ENCODE measurements at places on chromosomes 12 and 14.

GRCh38 chr14:29039171-29039570 lies 272.6 kb downstream of the FOXG1 start:
- no peak for DNase-seq

- DNase-seq, result no peak
Observed at GRCh38 chr14:104885031-104885972, 20.2 kb downstream of the CEP170B start.

DNA sequence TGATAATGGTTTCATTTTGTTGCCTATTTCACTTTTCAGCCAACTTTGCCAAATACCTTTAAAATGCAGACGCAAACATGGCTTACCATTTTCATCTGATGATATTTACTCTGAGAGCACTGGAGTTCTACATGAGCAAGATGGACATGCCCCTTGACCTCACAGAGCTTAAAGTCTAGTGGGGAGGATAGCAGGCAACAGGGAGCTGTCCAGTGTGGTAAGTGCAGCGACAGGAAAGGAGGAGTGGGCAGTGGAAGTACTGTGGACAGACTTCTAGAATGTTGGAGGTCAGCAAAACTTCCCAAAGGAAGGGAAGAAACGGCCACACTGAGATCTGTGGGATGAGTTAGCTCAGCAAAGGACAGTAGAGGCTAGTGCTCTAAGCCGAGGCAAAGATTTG lies 25.3 kb downstream of the LRIG3 start:
- DNase-seq, result no peak

GRCh38 chr12:68259318-68259940 lies 6.0 kb upstream of the IL22 start:
- no peak for DNase-seq

- no peak for DNase-seq
Observed at GRCh38 chr14:91330096-91330696, 85.7 kb upstream of the GPR68 start.

DNA sequence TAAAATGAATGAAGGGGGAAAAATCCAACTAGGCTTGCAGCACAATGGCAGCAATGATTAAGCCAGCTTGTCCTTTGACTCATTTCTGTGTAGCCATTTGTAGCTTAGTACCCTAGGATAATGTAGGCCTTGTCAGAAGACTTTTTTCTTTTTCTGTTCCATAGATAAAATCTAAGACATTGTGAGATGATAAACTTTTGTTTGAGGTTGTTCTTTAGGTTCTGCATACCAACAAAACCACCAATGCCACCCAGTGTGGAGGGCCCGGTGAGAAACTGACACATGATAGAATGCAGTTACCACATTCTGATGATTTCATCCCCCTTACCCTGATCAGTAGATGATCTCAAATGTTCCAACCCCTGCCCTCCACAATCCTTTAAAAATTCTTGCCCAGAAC lies 6.6 kb upstream of the KLRD1 start:
- no peak for DNase-seq

DNA sequence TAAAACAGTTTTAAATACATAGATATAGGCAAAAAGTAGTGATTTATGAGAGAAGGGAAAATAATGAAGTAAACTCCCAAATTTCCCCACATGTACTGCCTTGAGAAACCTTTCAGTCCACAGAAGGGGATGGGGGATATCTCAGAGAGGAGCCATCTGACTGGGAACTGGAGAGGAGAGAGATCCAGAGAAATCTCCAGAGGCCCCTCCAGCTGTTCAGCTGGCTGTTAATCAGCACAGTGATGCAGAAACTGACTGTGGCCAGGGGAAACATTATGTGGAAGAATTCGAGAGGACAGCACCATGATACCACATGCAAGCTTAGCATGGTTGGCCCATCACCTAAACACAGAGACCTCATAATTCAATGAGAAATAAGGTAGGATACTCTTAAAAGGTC lies 1165.9 kb upstream of the TMEM132C start:
- DNase-seq, result no peak

DNA sequence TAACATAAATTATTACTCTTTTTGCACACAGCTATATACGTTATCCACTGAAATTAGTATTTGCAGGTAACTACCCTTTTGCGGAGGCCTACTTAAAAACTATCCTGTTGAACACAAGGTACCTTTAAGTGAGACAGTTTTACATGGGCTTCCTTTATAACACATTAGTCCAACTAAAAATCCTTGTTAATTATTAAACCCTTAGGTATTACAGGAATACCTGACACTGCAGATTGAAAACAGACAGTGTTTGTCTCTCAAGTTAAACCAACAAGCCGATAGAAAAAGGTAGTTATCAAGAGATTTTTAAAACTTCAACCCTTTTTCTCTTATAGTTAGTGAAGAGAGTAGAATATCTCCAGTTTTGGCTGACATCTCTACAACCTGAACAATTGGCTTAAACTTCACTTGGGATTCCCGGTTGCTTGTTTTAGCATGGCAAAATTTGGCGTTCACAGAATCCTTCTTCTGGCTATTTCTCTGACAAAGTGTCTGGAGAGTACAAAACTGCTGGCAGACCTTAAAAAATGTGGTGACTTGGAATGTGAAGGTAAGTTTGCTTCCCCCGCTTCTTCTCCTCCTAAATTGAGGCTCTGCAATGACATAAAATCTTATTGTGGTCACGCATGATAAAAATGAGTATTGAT lies at the start of gene MIA2:
Gene MIA2 (plus strand): TSS at position 236 of the 647 bp plus-strand sequence. CDS start 200 bp downstream, at position 436.
- DNase-seq, result no peak

GRCh38 chr12:53828598-53828997 lies 76.8 kb upstream of the CISTR start:
- no peak for DNase-seq

DNA sequence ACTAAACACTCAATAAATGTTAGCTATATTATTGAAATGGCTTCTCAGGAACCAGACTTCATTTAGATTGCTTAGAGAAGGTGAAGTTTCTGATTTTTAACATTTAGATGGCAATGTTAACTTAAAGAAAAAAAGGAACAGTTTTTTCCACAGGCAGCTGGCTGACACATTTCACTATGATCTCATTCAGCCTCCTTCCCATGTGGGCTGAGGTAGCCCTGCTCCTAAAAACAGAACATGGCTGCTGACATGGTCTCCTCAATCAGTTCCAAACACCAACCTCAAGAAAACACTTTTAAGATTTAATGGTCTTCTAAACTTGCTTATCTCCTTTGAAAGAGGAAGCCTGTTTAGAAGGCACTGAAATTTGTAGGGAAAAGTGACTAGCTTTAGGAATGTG lies 23.8 kb downstream of the GNS start:
- no peak for DNase-seq

DNA sequence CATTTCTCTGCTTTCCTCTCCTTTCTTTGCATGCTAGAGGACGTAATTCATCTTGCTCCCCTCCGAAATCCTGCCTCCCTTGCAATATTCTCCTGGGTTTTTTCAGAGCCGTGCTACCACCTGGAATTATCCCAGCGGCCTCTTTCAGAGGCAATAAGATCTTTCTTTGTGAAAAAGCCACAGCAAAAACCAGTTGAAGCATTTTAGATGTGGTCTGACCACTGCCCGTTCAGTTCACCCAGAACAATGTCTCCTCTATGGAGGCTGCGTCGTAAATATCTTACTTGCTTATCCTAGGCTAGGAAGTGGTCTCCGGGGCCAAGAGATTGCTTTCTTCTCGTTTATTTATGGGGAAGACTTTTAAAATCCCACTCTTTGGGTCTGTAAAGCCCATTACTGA lies 85.8 kb downstream of the TBX5 start:
- no peak for DNase-seq

DNA sequence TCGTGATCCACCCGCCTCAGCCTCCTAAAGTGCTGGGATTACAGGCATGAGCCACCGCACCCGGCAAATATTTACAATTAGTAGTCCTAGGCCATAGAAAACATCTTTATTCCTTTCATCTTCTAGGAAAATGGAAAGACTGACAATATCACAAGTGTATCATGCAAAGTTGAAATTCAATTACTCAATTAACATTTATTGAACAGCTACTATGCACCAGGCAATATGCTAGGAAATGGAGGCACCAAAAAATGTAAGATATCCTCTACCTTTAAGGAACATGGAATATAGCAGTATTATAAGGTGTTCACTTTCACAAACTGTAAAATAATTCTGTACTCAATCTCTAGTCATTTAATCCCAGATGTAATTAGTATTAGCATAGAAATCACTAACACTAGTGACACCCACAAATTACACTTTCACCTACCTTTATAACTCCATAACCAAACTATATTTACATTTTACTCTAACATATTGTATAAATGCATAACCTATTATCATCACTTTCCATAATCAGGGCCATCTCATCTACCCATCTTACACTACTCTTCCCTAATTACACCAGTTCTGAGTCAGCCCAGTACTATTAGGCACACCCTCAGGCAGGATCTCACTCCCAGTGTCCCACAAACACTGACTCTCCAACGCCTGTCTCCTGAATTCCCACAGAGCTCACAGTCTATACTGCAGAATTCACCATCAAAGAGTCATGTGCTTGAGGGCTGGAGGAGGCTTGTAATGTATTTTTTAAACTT lies 10.4 kb downstream of the CORO1C start:
- DNase-seq, result no peak

GRCh38 chr14:44712024-44712815 lies 205.1 kb upstream of the FSCB start:
- peak; percentile 4 for DNase-seq

GRCh38 chr12:64232196-64232595 lies 10.1 kb upstream of the KICS2 start:
- DNase-seq, result no peak

- DNase-seq, result no peak
Observed at GRCh38 chr14:98169170-98169587, 1102.8 kb downstream of the BCL11B start.

GRCh38 chr12:128088926-128089325 lies 178.0 kb upstream of the TMEM132C start:
- no peak for DNase-seq

- DNase-seq, result peak; percentile 46
Observed at GRCh38 chr12:130286041-130286440, 51.6 kb upstream of the PIWIL1 start.

GRCh38 chr12:5872745-5873144 lies 72.3 kb downstream of the ANO2 start:
- DNase-seq, result peak; percentile 11

DNA sequence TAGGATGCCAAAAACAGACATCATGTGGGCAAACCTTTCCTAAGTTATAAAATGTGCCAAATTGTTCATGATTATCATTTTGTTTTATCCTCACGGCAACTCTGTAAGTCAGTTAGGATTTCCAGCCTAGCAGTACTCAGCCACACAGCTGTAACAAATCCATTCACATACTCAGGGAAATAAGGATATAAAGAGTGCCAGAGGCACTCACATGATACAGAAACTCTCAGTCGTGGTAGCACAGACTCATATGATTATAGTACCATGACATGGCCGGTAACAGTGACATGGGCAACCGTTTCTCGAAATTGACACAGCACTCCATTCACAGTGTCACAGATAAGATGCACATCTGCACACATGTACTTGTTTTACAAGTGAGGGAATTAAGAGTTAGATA lies 344.2 kb downstream of the LRIG3 start:
- DNase-seq, result no peak

DNA sequence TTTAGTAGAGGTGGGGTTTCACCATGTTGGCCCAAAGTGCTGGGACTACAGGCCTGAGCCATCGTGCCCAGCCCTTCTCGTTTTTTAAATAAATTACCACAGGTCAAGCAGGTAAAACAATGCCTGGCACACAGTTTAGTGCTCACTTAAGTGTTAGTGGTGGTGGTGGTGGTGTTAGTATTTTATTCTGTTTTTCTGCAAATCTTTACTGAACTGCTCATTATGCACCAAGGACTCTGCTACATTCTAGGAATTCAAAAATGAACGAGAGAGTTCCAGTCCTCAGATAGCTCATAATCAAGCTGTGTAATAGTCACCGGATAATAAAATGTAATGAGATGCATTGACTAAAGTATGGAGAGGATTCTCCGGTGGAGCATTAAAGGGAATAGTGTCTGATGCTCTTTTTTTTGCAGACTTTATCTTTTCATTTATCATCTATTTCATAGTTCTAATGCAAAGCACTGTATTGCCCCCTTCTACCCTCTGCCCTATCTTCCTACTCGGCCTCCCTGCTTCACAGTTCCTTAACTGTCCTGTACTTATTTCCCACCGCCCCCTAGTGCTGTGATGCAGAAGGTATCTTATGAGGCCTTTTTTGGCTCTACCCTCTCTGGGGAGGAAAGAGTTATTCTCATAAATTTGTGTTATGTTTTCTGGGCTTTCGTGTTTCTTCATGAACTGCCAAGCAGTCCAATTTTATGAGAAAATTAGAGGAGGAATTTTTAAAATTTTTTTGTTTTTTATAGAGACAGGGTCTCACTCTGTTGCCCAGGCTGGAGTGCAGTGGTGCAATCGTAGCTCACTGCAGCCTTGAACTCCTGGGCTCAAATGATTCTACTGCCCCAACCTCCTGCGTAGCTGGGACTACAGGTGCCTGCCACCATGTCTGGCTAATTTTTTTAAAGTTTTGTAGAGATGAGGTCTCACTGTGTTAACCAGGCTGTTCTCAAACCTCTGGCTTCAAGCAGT lies 1.0 kb downstream of the ITFG2 start:
- DNase-seq, result peak; percentile 56

DNA sequence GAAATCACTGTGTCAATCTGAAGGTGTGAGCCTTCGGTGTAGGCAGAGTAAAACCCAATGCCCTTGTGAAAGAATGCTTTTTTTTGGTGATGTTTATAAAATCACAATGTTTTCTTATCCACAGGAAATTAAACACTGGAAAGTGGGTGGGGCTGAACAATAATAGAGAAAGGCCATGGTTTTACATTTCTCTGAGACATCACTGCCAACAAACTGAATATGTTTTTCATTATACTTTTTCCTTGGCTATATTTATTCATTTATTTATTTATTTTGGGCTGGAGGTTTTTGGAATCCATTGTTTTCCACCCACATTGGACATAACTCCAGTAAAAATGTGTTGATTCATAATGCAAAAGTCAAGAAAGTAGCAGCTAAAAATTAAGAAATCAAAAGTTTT lies 16.9 kb downstream of the LRRK2 start:
- no peak for DNase-seq
